ENCODE measurements at places on chromosomes 1 and 21.

GRCh38 chr1:247448107-247448791 lies 9.7 kb downstream of the OR2B11 start:
- peak; percentile 23 for DNase-seq

GRCh38 chr21:38244885-38245869 lies 11.6 kb upstream of the KCNJ15 start:
- DNase-seq = peak; percentile 97

GRCh38 chr1:170354246-170354645 lies 177.7 kb upstream of the GORAB start:
- no peak for DNase-seq

DNA sequence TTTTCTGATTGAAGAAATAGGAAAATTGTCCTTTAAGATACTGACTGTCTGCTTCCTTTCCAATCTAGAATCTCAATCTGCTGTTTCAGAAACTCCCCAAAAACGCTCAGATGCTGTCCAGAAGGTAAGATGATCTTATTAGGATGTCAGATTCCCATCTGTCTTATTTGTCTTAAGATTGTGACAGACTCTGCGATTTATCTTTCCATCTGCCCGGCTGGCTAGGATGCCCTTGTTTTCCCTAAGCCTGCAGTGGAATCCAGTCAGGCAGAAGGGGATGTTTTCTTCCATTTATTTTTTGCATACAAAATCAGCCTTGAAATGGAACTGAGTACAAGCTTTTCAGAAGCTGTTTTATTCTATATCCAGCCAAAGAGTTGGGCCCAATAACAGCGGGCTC lies 96.5 kb downstream of the FMN2 start:
- no peak for DNase-seq

DNA sequence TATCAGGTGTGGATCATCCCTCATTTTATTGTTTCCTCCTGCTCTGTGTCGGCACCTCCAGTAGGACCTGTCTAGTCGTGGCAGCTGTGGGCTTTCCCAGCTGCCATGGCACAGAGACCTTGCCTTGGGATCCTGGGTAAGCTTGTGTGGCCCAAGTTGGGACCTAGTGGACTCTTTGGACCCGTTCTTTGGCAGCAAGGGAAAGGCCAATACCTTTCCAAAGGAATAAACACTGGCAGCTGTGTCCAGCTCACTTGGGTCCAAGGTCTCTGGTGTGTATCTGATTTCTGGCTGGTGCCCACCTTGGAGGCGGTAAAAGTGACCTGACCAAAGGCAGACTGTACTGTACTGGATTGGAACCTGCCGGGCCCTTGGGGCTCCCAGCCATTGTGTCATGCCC lies 21.8 kb downstream of the DIP2A start:
- DNase-seq = no peak
